ENCODE measurements at places on chromosomes 3 and 15.

DNA sequence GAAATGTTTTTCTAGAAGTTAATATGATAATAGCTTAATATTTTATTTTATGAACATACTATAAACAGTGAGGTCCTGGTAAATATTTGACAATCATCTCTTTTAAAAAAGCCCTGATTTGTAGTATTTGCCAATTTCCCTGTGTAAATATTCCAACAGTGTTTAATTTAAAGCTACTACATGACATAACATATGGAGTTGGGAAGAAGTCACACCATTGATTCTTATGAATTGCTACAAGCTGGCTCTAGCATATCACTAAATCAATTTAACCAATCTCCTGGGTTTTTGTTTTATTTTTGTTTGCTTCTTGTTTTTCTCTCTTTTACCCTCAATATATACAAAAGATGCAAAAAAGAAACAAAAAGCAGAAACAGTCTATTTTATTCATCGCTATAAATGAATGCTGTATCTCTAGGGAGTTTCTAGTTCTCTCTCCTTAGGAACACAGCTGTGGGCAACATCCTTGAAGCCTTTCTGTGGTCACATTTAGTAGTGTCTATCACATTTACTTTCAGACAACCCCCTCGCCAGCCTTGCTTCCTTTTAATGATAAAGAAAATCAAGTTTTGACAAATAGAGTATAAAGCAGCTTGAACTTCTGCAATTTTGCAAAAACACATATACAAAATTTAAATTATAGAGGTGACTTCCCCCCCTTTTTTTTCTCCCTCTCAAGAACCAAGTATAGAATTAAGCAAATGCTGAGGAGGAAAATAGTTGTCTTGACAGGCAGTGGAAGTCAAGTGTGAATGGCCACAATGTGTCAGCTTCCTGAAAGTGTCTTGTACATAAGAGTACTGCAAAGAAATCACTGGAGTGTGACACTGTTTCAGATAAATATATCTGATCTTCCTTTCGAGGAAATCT lies 21.4 kb downstream of the CCR1 start:
- no peak for DNase-seq

DNA sequence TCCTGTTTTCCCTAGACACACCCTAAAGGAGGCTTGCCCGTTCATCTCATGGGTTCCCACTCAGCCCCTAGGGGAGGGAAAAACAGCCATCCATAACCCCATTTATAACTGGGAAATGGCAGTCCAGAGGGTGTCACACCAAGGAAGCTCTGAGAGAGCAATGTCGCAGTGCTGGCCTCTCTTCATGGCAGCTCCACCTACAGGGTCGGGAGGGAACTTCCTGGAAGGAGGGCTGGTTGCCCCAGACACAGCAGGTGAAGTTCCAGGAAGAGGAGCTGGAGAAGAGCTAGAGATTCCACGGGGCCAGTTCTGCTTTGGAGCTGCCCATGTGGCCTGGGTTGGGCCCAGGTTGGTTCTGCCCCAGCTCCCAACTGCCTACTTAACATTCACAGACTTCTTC lies 22.3 kb upstream of the LINGO1 start:
- DNase-seq, result no peak

DNA sequence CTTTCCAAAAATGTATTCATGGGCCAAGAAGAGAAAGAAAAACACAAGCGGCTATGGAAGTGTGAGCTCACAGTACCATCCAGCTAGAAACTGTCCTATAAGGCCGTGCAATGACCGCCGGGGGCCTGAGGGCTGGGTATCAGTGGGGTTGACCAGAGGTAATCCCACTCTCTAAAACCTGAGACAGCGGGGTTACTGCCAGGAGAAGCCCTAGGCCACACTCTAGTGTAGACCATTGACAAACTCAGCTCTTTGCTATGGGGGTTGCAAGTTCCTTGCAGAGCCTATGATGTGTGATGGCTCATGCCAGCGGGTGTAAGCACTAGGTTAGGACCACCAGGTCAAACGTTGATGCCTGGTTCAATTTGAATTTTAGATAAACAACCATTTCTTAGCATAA lies 25.9 kb upstream of the SLCO2A1 start:
- DNase-seq, result no peak

DNA sequence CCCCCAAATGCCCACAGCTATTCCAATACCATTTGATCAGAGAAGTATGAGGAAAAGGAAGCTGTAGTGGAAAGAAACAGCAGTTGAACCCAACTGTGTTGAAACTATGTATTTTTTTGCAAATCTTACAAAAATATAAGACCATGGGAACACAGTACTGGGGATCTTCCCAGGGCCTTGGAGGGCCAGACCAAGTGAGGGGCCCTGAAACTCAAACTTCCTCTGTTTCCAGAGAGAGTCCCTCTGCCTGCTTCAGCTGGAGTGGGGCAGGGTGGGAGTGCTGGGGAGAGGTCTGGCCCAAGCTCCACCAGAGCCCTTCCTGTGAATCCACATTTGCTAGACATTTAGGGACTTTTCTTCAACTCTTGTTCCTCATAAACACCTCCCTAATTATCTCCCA lies 263.9 kb downstream of the CHST2 start:
- DNase-seq, result no peak

- DNase-seq, result no peak
Measured at GRCh38 chr15:58057559-58057958, 8.0 kb downstream of the ALDH1A2 start.

- DNase-seq, result no peak
Measured at GRCh38 chr3:181695661-181696491, 15.8 kb upstream of the SOX2 start.

DNA sequence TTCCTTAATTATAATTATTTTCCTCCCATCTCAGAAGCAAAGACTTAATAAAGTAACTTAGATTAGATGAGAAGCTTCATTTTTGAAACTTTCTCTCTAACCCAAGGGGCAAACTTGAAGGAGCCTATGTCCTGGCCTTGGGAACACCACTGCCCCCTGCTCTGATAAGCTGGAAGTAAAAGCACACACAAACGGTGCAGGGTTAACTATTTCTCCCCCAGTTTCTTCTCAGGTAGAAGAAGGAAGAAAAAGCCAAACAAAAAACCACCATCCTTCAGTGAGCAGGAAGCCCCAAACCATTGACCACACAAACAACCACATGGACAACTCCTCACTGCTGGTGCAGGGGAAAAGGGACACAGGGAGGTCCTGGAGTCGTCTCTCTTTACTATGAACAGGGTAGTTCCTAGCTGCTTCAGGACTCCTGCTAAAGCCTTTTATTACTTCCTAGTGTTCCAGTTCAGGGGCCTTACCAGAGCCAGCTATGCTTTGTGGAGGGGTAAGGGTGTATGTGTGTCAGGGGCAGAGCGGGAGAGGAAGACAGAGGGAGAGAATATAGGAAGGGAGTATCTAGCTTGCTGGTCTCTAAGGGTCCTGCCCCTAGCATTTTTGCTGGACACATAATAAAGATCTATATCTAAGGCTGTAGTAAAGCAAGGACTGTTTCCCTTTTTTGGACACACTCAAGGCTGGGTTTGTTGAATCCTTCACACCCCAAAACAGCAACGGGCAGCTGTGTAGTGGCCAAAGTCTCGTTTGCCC lies 94.0 kb upstream of the UMPS start:
- no peak for DNase-seq

- no peak for DNase-seq
Measured at GRCh38 chr15:78942741-78943140, 2.1 kb downstream of the CTSH start.

- no peak for DNase-seq
Measured at GRCh38 chr3:59513570-59513969, 463.7 kb upstream of the CFAP20DC start.

DNA sequence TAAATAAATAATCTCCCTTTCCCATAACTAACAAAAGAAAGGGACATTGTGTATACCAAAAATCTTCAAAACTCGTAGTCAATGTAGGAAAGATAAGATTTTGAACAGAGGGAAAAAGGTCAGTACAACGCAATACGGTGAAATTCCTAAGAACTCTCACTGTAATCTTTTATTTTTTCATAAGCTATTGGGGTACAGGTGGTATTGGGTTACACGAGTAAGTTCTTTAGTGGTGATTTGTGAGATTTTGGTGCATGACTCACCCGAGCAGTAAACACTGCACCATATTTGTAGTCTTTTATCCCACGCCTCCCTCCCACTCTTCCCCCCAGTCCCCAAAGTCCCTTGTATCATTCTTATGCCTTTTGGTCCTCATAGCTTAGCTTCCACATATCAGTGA lies 718.0 kb downstream of the TBL1XR1 start:
- DNase-seq, result no peak

- DNase-seq, result peak; percentile 38
Measured at GRCh38 chr3:31768479-31769125, 212.5 kb downstream of the OSBPL10 start.

- no peak for DNase-seq
Measured at GRCh38 chr15:88982946-88983342, 69.8 kb upstream of the MFGE8 start.

- DNase-seq, result no peak
Measured at GRCh38 chr15:82093774-82094211, 48.0 kb upstream of the MEX3B start.

- DNase-seq, result no peak
Measured at GRCh38 chr3:50474717-50475116, 28.7 kb downstream of the CACNA2D2 start.

GRCh38 chr15:88249220-88249619 lies 7.3 kb downstream of the NTRK3 start:
- no peak for DNase-seq

DNA sequence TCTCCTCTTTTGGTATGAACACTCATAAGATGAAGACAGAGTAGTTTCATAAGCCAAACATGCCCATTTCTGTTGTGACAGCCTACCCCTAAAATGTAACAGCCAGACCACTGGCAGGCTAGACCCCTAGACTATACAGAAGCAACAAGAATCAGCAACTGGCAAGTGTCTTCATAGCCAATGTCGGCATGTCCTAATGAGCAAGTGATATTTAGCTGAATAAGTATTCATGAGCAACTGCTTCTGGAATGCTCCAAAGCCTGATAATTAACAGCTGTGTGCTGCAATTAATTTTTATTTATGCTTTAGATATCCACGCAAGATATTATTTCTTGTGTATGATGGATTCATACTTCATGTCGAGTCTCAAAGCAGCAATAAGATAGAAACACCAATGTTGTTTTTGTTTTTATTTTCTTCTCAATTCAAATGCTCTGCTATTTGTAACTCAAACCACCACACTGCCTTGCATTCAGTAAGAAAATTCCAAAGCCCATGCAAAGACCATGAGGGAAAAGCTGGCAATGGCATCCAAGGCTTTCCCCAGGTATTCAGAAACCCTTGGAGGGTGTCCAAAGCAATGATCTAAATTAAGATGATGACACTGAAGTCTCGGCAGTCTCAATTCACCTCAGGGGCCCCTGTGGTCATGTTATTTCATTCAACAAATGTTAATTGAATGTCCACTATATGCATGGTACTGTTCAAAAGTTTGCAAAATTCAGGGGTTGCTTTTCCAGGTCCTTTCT lies 167.7 kb upstream of the NECTIN3 start:
- no peak for DNase-seq

GRCh38 chr3:129184396-129184657 lies 631 bp upstream of the CNBP start:
- no peak for DNase-seq

DNA sequence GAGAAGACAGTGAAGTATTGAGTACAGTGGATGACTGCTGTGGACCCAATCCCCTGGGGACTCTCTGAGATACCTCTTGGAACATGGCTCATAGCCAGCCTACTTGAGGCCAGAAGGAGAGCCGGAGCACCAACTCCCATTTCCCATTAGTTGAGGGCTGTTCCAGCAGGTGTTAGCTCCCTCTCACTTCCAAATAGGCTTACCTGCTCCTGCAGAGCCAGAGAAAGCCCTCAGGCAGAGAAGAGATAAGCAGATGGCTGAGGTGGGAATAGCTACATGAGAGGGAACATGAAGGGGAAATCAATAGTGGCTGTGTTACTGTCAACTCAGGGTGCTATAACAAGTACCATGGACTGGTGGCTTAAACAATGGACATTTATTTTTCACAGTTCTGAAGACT lies 4.6 kb upstream of the CCK start:
- no peak for DNase-seq

GRCh38 chr15:41504751-41505492 lies 8.7 kb downstream of the LTK start:
- DNase-seq, result no peak

- DNase-seq, result no peak
Measured at GRCh38 chr3:175192536-175192935, 333.4 kb downstream of the NAALADL2 start.

DNA sequence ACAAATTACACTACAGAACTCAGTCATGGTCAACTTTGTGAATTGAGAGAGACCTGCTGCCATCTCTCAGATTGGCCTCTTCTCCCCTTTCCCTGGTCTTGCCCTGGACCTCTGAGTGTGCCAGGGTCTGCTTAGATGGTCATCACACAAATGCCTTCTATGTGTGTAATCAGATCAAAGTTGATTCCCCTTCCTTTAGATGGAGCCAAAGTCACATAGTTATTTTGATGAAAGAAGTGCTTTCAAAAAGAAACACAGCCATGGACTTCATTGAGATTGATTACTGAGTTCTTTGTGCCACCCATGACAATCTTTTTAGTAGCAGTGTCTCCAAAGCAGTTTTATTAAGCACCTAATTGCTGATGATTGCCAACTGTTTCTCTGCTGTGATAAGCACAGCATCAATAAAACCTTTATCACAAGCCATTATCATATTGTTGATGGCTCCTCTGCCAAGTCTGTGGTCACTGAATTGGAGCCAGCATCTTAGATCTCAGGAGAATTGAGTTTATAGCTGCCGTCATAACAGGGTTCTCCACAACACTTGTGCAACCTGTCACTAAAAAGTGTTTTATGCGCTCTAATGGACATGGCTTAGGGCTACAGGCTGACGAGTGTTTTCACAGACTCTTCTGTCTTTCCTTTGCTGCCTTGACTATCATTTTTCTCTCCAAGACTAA lies 149.7 kb upstream of the NUDT16 start:
- DNase-seq, result no peak

GRCh38 chr15:48176957-48177356 lies 1.1 kb downstream of the MYEF2 start:
- DNase-seq, result no peak

- no peak for DNase-seq
Measured at GRCh38 chr3:128245460-128245859, 92.2 kb downstream of the EEFSEC start.

- DNase-seq, result no peak
Measured at GRCh38 chr3:123734527-123734902, 149.6 kb downstream of the MYLK start.

All from activated naive CD4-positive, alpha-beta T cell (primary cell).